Thyroid gland (tissue), 4 donors: ENCODE measurements at places on chromosomes 7 and 10. TPM values are rescaled to one million over a fixed set of nuclear protein-coding genes. Genes with fewer than 3 reads are reported as not detected.

GRCh38 chr7:154777023-154777422 is 225.9 kb downstream of the PAXIP1 start:
- no peaks in the 10 kb centered on the region for H3K36me3 ChIP-seq
- no peak for DNase-seq
- no peak overlapping the region for H3K27ac ChIP-seq
- no peaks in the 10 kb centered on the region for H3K27me3 ChIP-seq
- no peak overlapping the region for H3K4me3 ChIP-seq

DNA sequence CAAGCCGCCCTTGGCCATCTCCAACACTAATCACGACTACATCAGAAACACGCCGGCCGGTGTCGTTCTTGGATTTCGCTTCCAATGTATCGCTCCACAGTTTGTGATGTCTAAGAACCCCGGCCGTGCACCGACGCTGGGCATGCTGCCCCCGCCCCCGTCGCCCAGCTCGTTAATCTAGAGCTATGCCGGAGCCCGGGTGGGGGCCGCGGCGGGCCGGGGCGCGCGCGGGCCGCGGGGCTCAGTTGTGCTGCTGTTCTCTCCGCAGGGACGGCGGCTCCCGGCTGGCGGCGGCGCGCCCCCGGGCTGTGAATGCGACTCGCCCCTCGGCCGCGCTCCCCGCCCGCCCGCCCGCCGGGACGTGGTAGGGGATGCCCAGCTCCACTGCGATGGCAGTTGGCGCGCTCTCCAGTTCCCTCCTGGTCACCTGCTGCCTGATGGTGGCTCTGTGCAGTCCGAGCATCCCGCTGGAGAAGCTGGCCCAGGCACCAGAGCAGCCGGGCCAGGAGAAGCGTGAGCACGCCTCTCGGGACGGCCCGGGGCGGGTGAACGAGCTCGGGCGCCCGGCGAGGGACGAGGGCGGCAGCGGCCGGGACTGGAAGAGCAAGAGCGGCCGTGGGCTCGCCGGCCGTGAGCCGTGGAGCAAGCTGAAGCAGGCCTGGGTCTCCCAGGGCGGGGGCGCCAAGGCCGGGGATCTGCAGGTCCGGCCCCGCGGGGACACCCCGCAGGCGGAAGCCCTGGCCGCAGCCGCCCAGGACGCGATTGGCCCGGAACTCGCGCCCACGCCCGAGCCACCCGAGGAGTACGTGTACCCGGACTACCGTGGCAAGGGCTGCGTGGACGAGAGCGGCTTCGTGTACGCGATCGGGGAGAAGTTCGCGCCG is 1.9 kb downstream of the VWC2 start:
- H3K36me3 ChIP-seq: no peaks in the 10 kb centered on the region
- peak; percentile 33 for DNase-seq
- H3K4me1 ChIP-seq: peaks cover 12% of the 10 kb centered on the region
- H3K4me3 ChIP-seq: no peak overlapping the region
- H3K27me3 ChIP-seq: no peaks in the 10 kb centered on the region

DNA sequence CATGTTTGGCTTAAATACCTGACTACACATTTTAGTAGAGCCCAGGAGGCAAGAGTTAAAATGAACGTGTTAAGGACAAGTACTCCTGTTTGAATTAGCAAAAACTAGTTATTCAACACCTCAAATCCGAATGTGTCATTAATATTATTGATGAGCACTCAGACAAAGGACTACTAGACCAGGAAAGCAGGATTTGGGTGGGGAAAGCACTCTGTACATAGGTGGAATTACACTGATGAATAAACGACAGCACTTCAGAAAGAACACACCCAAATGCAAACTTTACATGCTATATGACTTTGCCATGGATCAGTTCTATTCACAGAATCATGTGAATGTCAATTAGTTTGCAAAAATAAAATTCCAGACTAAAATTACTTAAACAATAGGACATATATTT is 95.1 kb upstream of the CAV2 start:
- H3K27me3 ChIP-seq: no peaks in the 10 kb centered on the region
- H3K4me3 ChIP-seq: no peak overlapping the region
- H3K36me3 ChIP-seq: no peaks in the 10 kb centered on the region
- DNase-seq: no peak
- peaks cover 8% of the 10 kb centered on the region for H3K4me1 ChIP-seq

HOXA4 gene
- 0.56 TPM for total RNA-seq
